Fibroblast of the aortic adventitia (primary cell): ENCODE measurements at places on chromosomes 3 and 15. TPM values are rescaled to one million over a fixed set of nuclear protein-coding genes. Genes with fewer than 3 reads are reported as not detected.

SLC35A5 gene
- total RNA-seq, result 73.5 and 81.5 TPM in 2 replicates

CAMP gene
- not detected in 2 replicates for total RNA-seq

CHRM5 gene
- total RNA-seq, result not detected in 2 replicates

CLSTN2 gene
- 0.82 and 3.2 TPM in 2 replicates for total RNA-seq

DPPA2 gene
- total RNA-seq, result not detected in 2 replicates

GOLGA6L2 gene
- total RNA-seq, result not detected in 2 replicates

BBS4 gene
- 21.2 and 24.9 TPM in 2 replicates for total RNA-seq

MAGEL2 gene
- under 0.01 and 0.08 TPM in 2 replicates for total RNA-seq

PXK gene
- total RNA-seq, result 19.3 and 64.4 TPM in 2 replicates

USP13 gene
- total RNA-seq, result 14.4 and 36.8 TPM in 2 replicates

FANCD2OS gene
- total RNA-seq, result not detected in 2 replicates

SUCNR1 gene
- total RNA-seq, result 0.25 and 4.5 TPM in 2 replicates

RNU5B-1 gene
- total RNA-seq, result not detected in 2 replicates

DTX3L gene
- total RNA-seq, result 33.5 and 39.6 TPM in 2 replicates

ADIPOQ gene
- total RNA-seq, result not detected in 2 replicates

CCDC33 gene
- 0.09 TPM in 1 of 2 replicates, not detected in the other for total RNA-seq

SFMBT1 gene
- 7.5 and 12.5 TPM in 2 replicates for total RNA-seq

ITIH4 gene
- 0.36 TPM in 1 of 2 replicates, not detected in the other for total RNA-seq

TEX55 gene
- not detected in 2 replicates for total RNA-seq

TMEM212 gene
- not detected in 2 replicates for total RNA-seq

NMD3 gene
- total RNA-seq, result 88.0 and 165 TPM in 2 replicates

SERPINI2 gene
- total RNA-seq, result not detected in 2 replicates

RBP2 gene
- not detected in 2 replicates for total RNA-seq

PEAK1 gene
- total RNA-seq, result 52.8 and 98.2 TPM in 2 replicates

ALG1L2 gene
- total RNA-seq, result 0.54 TPM in 1 of 2 replicates, not detected in the other

RLBP1 gene
- not detected in 2 replicates for total RNA-seq

GPR156 gene
- 0.90 and 4.0 TPM in 2 replicates for total RNA-seq

ALPK3 gene
- 0.18 and 0.65 TPM in 2 replicates for total RNA-seq

SLC15A2 gene
- 0.18 and 0.25 TPM in 2 replicates for total RNA-seq

BCL2A1 gene
- 0.81 TPM in 1 of 2 replicates, not detected in the other for total RNA-seq
